Astrocyte (in vitro differentiated cells and primary cell): ENCODE measurements at places on chromosomes 6 and 20. TPM values are rescaled to one million over a fixed set of nuclear protein-coding genes. Genes with fewer than 3 reads are reported as not detected.

GRCh38 chr20:21047981-21048380 is 58.2 kb downstream of the LINC00237 start:
- no peak for DNase-seq

GRCh38 chr6:44062771-44063560 is 64.3 kb downstream of the MRPL14 start:
- no peak for DNase-seq

DNA sequence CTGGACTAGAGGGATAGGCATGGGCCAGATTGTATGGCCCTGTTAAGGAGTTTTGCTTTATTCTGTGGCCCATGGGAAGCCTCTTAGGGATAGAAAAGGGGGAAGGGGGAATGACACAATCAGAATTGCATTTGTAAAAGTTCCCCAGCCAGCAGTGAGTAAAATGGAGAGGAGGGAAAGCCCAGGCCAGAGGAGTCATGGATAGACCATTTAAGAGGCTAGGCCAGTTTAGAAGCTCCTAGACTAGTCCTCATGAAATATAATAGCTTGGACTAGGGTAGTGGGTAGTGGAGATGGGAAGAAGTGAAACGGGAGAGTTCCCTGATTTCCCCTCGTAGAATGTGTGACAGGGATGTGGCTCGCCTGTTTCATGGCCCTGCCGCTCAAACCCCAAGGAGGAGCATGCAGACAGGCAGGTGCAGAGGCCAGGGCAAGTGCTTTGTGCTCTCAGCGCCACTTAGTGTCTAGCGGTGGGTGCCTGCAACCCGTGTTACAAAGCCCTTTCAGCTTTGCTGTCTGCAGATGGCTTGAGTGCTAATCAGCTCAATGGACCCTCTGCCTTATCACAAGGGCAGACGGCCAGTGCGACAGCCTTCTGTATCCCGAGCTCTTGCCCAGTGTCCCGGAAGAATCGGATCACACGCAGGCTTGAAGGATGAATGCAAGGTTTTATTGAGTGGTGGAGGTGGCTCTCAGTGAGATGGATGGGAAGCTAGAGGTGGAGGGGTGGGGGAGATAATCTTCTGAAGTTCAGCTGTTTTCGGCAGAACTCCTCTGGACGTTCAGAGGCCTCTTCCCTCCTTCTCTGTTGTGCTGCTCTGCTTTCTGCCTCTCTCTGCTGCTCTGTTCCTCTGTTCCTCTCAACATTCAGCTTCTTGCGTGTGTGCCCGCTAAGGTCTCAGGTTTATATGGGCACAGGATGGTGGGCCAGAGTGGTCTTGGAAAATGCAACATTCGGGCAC is 141.1 kb downstream of the CEP57L1 start:
- no peak for DNase-seq

TRDN gene
- not detected in 2 replicates for total RNA-seq

GRCh38 chr6:47163536-47163935 is 121.4 kb upstream of the ADGRF1 start:
- DNase-seq, result no peak

BPI gene
- not detected in 2 replicates for total RNA-seq

- DNase-seq, result peak; percentile 32
Measured at GRCh38 chr6:122683989-122684651, 73.9 kb downstream of the PKIB start.

DUSP15 gene
- total RNA-seq, result 1.2 and 3.1 TPM in 2 replicates

GRCh38 chr6:15535495-15536197 is 127.2 kb downstream of the DTNBP1 start:
- DNase-seq, result no peak
